Naive B cell (primary cell): ENCODE measurements at places on chromosomes 5 and 9.

DNA sequence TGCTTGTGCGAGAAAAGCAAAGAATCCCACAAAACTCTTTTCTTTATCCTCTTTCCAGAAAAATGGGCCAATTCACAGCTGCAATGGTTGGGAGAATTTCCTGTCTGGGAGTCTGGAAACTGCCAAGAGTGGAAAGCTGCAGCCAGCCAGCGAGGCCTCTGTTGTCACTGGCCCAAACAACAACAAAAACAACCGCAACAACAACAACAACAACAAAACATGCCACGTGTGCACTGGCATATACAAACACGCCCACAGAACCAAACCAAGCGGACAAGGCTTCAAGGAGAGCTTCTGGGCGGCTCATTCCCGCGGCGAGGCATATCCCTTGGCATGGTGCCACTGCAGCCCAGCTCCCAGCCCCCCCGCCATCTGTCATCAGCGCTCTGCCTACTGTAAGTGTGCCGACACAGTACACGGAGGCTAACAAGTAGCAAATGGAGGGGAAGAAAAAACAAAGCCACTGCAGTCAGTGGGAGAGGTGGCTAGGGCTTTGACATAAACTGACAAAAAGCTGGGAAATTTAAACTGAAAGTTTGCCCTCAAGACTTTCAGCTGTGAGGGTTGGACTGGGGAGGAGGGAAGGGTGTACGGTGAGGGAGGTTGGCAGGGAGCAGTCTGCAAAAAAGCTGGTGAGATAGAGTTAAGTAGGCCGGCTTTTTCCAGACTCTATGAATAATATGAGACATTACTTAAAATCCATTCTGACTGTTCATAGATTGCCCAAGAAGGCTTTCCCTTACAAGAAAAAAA is 165.0 kb upstream of the ZNF462 start:
- DNase-seq, result no peak

DNA sequence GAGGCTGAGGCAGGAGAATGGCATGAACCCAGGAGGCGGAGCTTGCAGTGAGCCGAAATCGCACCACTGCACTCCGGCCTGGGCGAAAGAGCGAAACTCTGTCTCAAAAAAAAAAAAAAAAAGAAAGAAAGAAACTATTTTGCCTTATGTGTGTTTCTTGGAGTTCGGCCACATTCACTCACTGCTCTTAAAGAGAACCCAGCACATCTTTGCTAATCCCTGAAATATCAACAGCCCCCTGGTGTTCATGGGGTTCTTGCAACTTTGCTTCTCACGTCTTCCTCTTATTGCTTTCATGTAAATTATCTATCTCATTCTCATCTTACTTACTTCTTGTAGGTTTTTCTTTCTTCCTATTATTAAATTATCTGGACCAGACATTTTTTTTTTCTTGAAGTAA is 126.3 kb upstream of the ASTN2 start:
- DNase-seq, result no peak

DNA sequence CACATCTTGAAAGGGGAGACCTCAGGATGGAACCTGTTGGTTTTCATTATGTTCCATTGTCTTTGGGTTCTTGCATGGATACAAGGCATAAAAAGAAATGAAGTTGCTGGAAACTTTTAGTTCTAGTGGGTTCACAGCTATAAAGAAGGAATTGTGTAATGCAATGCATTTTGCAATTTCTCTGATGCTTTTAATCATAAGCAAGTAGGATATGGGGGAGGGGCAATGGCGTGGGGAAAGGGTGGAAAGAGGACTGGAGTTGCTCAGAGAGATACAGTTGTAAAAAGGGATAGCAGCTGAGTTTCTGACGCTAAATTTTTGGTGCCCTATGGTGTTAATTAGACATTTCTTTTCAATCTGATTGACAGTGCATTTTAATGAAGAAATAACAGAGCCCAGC is 88.6 kb upstream of the FANCC start:
- no peak for DNase-seq

GRCh38 chr9:88949425-88949824 is 41.8 kb upstream of the S1PR3 start:
- no peak for DNase-seq

DNA sequence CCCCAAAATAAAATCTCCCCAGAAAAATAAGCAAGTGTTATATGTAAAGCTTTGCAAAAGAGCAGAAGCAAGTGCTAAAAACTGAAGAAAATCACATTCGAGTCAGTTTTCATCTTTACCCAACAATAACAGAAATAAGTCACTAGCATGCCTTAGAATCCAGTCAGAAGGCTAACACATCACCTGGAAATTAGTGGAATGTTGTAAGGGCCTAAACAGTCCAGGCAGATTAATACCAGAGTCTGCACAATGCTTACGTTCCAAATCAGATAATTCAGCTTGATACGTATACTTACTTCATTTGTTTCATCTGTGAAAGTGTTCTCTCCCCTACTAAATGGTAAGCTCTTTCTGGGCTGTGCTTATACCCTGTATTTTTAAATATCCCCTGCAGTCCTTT is 42.7 kb downstream of the SUSD1 start:
- no peak for DNase-seq

DNA sequence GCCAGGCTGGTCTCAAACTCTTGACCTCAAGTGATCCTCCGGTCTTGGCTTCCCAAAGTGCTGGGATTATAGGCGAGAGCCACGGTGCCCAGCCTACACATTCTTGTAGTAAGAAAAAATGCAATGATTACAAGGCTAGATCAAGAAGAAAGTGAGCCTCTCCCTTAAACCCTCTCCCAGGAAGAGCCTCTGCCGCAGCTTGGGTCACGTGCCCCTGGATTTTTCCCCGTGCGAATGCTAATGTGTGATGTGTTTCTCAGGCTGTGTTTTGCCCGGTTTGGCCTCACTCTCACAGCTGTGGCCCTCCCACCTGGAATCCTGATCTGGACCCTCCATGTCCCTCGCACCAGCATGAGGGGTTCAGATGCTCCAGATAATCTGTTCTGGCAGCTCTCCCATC is 6.9 kb downstream of the PLPP7 start:
- DNase-seq, result no peak

- no peak for DNase-seq
These were observed 81.2 kb upstream of the CCDC112 start for GRCh38 chr5:115377468-115378217.

GRCh38 chr5:32642276-32643002 is 57.1 kb downstream of the SUB1 start:
- DNase-seq, result no peak

DNA sequence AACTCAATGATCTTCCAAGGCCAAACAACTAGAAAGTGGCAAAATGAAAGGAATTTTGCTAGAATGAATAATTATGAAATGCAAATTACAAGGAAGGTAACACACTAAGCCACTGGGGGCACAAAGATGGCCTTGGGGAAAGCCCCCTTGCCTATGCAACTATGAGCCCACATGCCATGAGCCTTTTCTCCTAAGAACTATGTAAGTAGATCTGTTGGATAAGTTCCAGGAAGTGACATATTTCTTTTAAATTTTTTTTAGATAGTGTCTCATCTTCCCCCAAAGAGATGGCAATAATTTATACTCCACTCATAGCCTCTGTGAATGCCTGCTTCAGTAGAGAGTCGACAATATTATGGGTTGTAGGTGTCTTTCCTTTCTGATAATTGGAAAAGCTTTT is 257.8 kb downstream of the AUH start:
- DNase-seq, result no peak

- DNase-seq, result no peak
These were observed 2.0 kb downstream of the LHX2 start for GRCh38 chr9:124013309-124014210.

GRCh38 chr5:173672891-173673290 is 56.4 kb upstream of the BOD1 start:
- no peak for DNase-seq

- no peak for DNase-seq
These were observed 21.9 kb downstream of the MOCS2 start for GRCh38 chr5:53087621-53088121.

DNA sequence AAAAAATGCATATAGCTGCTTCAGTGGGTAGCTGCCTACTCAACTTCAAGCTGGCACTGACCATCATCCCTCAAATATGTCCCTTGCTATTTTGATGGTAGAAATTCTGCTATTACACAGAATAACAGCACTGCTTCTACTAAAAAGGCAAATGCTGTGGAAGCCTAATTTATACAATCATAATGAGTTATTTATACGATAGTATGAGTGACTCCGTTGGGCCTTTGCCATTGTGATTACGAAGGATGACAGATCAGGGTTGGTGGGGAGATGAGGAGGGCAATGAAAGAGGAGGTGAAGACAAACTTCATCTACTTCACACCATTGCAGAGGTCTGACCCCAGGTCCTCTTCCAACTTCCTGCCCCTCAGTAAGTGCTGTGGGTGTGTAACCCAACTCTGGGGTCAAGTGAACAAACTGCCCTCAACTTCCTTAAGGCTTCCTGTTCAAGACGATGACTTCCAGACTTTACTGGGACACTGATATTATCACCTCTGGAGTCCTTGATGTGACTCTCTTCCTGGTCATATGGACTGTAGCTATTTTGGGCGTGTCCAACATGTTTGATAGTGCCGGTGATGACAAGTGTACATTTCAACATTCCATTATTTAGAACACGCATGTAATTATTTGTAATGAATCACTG is 74.1 kb upstream of the RPS23 start:
- DNase-seq, result no peak

DNA sequence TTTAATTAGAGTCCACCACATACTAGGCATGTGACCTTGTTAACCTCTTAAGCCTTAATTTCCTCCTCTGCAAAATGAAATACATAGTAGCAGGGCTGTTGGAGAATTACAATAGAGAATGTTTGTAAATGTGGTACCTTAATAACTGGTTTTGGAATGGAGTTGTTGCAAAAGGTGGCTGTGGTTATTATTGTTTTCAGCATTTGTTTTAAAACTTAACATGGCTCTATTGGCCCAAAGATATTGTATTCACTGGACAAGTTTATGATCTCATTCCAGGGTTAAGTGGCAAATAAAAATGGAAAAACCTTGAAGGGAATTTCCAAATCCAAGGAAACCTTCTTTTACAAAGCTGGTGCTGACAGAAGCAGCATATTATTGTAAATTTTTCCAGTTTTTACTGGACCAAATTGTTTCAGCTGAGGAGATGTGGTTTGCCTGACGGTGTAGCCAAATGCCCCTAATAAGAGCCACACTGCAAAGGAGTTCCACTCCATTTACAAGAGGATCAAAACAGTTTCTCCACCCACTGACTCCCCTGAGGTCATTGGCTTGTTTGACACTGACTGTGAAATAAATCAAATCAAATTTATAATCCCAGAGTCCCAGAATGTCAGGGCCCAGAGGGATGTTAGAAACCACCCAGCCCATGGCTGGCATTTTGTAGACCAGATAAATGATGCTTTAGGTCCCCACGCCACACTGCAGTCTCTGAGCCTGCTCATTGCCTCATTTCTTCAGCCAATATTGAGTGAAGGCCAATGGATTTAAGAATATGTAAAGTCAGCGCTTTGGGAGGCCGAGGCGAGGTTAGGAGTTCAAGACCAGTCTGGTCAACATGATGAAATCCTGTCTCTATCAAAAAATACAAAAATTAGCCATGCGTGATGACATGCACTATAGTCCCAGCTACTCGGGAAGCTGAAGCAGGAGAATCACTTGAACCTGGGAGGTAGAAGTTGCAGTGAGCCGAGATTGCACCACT is 45.2 kb downstream of the ADRA1B start:
- DNase-seq, result no peak

GRCh38 chr5:112965733-112966306 is 10.8 kb upstream of the DCP2 start:
- DNase-seq, result no peak

- no peak for DNase-seq
These were observed 8.2 kb downstream of the ACSL6 start for GRCh38 chr5:132003170-132003744.

DNA sequence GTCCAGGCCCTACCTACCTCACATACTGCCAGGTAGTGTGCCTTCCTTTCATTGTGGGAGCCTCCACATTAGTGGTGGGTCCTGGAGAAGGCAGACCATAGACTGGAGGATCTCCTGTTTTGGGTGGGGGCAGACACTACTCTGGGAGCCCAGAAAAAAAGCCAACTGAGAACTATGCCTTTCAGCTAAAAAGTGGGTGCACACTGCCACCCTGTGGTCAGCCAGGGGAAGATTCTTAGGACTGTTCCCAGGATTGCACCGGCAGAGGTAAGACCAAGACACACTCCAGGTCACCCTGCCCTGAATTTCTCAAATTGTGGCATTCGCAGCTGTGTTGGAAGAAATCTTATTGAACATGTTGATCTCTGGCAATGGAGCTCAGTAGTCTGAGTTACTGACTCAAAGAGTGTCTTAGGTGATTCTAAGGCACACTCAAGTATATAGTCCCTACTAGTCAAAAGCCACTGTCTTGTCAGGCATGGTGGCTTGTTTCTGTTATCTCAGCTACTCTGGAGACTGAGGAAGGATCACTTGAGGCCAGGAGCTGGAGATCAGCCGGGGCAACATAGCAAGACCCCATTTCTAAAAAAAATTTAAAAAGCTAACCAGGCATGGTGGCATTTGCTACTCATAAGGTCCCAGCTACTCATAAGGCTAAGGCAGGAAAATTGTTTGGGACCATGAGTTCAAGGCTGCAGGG is 3.6 kb downstream of the SIGMAR1 start:
- DNase-seq, result peak; percentile 73

GRCh38 chr5:136701191-136701590 is 335.8 kb upstream of the TRPC7 start:
- DNase-seq, result no peak

DNA sequence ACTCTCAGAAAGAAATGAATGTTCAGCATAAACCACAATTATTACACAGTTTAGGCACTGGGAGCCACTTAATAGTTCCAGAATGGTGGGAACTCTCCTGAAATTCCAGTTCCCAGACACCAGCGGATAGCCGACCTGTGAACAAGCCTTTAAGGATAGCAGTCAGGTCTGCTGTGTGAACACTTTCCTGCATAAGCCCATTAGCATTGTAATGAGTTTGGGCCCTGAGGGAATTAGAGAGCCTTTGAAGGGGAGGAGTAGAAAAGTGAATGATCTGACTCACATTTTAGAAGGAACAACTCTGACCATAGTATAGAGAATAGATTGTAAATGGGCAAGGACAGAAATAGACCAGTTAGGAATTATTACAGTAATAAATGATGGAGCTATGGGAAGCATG is 189.1 kb downstream of the ADGRV1 start:
- no peak for DNase-seq

DNA sequence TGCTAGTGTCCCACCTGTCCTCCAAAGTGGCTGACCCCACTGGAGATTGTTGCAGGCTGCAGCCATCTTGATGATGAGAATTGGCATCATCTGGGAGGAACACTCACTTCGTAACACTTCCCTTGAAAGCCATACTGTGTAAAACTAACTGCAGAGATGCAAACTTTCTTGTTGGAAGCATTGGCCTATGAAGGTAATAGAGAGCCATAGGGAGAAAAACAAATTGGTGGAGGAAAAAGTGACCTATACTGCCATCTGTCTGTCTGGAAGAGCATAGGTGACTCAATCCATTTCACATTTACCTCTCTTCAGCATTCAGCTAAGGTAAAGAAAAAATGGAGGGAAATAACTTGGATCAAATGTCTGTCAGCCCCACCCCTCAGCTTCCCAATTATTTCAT is 473.4 kb downstream of the NTRK2 start:
- no peak for DNase-seq

- DNase-seq, result peak; percentile 26
These were observed 6.6 kb upstream of the CEMIP2 start for GRCh38 chr9:71774920-71775319.
